ENCODE measurements at places on chromosomes 6 and 20.

DNA sequence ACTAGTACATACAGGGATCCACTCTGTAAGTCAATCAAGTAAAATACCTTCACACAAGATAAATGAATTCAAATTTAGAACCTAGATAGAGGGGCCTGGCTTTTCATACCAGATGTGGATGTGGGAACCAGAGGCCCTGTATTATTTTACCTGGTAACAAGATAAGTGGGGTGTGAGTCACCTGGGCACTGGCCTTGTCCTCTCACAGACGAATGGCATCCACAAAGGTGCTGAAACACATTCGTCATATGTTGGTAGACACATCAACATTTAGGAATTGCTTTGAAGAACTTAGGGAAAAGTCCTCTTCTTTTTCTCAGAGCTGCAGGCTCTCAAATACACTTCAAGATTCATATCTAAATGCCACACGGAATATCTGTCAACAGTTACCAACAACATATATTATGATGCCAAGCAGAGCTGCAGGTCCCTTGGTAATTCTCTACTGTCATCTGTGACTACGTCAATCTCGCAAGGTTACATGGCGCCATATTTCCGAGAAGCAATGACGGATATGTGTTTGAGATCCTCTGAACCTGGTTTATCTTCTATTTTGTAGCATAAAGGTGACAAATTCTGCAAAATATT lies 618.6 kb downstream of the EPM2A start:
- DNase-seq, result no peak

- DNase-seq, result no peak
These were observed 894.3 kb downstream of the TFAP2A start for GRCh38 chr6:9520417-9521151.

- no peak for DNase-seq
These were observed 203.3 kb upstream of the IMPG1 start for GRCh38 chr6:76275746-76276145.

- DNase-seq, result no peak
These were observed 53.8 kb upstream of the SLC22A23 start for GRCh38 chr6:3510617-3511016.

- DNase-seq, result no peak
These were observed 50.1 kb downstream of the NFATC2 start for GRCh38 chr20:51492167-51493092.

GRCh38 chr6:29071831-29072723 lies 15.0 kb downstream of the OR2B3 start:
- DNase-seq, result no peak

GRCh38 chr6:72819609-72820008 lies 197.7 kb downstream of the KCNQ5 start:
- DNase-seq, result no peak

DNA sequence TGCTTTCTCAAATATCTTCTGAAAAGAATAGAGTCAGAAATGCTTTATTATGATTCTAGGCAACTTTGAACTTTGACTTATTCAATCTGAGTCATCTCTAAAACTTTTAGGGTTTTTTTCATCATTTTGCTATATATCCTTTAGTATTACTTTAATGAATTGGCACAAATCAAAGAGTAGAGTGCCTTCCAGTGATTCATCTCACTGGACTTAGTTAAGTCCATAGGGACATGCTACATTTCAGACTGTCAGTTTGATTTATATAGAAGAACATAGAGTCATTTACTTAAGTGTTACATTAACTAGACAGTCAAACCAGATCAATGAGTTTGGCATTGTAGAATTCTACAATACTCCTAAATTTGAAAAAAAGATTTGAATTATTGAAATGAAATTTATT lies 1235.7 kb upstream of the MAP3K7 start:
- DNase-seq, result no peak

DNA sequence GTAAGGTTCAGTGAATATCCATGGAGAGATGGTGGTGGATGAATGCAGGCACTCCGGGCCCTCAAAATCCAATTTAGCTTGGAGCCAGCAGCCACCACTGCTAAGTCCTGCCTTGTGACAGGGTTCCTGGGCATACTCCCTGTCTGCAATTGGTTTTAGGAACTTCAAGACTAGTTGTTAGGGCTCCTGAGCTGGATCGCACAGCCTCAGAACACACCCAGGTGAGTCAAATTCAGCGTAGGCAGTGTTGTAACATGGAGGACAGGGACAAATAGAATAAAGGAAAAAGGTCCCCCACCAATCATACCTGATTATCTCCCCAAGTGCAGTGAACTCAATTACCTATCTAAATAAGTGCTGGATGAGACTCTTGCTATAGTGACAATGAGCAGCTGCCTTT lies 74.6 kb downstream of the PERP start:
- DNase-seq, result no peak

GRCh38 chr20:41180599-41181333 lies 43.4 kb downstream of the PLCG1 start:
- DNase-seq, result no peak

- no peak for DNase-seq
These were observed 20.7 kb downstream of the CRYBG1 start for GRCh38 chr6:106381223-106381622.

GRCh38 chr6:40356242-40356910 lies 230.8 kb downstream of the LRFN2 start:
- DNase-seq, result no peak

- DNase-seq, result no peak
These were observed 75.3 kb downstream of the ASXL1 start for GRCh38 chr20:32433311-32434021.
